ENCODE measurements at places on chromosomes 6 and 20. TPM values are rescaled to one million over a fixed set of nuclear protein-coding genes. Genes with fewer than 3 reads are reported as not detected.

DNA sequence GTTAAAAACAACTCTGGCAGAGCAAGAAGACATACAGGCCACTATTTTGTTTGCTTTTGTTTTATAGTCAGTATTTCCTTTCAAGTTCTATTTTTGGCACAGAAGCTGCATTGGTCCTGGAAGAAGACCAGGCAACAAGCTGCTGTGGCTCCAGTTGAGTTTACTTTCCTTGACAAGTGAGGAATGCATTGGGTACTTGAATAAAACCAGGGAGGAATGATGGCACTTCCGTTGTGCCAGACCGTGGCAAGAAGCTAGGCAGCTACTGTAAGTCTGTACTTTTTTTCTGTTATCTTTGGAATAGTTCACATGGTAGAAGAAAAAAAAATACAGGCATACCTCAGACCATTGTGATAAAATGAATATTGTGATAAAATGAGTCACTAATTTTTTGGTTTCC is 66.3 kb downstream of the NCOA3 start:
- H3K27ac ChIP-seq, result peak overlapping the region; percentile 48
- no peak for DNase-seq
- H3K4me3 ChIP-seq, result no peak overlapping the region
- H3K36me3 ChIP-seq, result no peaks in the 10 kb centered on the region
- peaks cover 16% of the 10 kb centered on the region for H3K4me1 ChIP-seq
- no peaks in the 10 kb centered on the region for H3K27me3 ChIP-seq

MOCS1 gene
- total RNA-seq, result 58.9 TPM

GRCh38 chr6:110509617-110510241 is 33.3 kb upstream of the SLC22A16 start:
- no peak overlapping the region for H3K4me3 ChIP-seq
- DNase-seq, result no peak
- no peak overlapping the region for H3K27ac ChIP-seq
- no peaks in the 10 kb centered on the region for H3K36me3 ChIP-seq
- no peaks in the 10 kb centered on the region for H3K4me1 ChIP-seq

DNA sequence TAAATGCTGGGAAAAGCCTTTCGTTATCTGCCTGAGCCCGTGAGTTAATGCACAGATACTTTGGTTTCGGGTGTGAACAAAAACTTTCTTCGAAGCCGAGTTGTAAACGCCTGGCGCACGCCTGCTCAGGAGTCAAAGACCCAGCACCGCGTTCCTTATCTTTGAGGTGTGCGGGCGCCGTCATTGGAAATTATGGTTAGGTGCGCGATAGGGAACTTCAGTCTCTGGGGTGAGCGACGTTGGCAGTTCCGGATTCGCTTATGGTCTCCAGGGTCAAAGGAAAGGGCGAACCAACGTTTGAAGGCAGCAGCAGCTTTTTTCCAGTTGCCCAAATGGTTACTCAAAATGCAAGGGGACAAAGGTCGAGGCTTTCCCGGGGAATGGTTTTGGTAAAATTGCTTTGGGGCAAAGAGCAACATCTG is 853 bp downstream of the SLC22A3 start:
- H3K4me3 ChIP-seq, result peak overlapping the region; percentile 28
- H3K27me3 ChIP-seq, result no peaks in the 10 kb centered on the region
- DNase-seq, result no peak
- H3K36me3 ChIP-seq, result no peaks in the 10 kb centered on the region

CTNNBL1 gene
- total RNA-seq, result 57.2 TPM

DNA sequence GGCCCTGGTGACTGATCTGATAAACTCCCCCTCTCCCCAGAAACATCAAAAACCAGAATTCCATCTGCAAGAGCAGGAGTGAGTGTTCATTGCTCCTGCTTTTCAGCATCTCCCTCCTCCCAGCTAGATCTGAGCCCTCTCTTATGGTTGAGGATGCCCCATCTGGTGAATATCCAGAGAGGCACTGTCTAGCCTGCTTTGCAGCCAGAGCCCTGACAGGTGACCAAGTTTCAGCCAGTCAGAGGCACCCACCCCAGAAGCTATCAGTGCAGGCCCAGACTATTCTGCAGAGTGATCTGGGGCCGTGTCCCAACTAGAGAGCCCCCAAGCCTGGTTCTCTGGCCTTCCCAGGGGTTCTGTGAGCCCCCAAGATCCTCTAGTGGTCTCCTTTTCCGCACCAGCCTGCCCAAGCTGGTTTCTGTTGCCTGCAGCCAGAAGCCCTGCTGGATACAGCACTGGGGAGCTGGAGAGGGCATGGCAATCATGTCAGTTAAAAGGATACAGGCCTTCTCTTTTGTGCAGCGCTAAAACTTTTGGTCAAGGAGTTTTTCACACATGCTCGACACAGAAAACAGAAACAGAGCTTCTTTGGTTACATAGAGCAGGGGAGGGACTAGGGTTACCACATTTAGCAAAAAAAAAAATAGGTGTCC is 6.6 kb upstream of the BMP7 start:
- no peaks in the 10 kb centered on the region for H3K4me1 ChIP-seq
- H3K27me3 ChIP-seq, result no peaks in the 10 kb centered on the region
- H3K36me3 ChIP-seq, result no peaks in the 10 kb centered on the region
- DNase-seq, result no peak
- no peak overlapping the region for H3K27ac ChIP-seq
- H3K4me3 ChIP-seq, result no peak overlapping the region

GRCh38 chr20:41567615-41568014 is 50.6 kb downstream of the CHD6 start:
- DNase-seq, result no peak
- no peaks in the 10 kb centered on the region for H3K36me3 ChIP-seq
- no peak overlapping the region for H3K27ac ChIP-seq
- H3K4me1 ChIP-seq, result peaks cover 5% of the 10 kb centered on the region
- no peaks in the 10 kb centered on the region for H3K27me3 ChIP-seq
- H3K4me3 ChIP-seq, result no peak overlapping the region

DNA sequence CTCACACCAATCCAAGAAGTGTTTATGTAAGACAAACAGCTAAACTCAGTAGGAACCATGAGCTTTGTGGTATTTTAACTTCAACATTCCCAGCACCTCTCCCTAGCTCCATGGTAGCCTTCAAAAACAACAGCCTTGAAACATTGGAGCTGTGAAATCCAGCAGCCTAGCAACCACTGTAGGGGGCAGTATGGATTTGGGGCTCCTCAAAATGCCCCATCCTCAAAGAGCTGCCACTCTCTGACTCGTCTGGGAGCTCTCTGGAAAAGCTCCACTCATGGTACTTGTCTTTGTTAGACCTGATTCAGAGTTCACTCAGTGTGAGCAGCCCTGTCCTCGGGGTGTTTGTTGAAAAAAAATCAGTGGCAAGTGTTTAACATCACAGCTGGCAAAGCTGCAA is 82.9 kb downstream of the KIF6 start:
- no peaks in the 10 kb centered on the region for H3K4me1 ChIP-seq
- H3K36me3 ChIP-seq, result peaks cover 2% of the 10 kb centered on the region
- no peak overlapping the region for H3K4me3 ChIP-seq
- H3K27me3 ChIP-seq, result no peaks in the 10 kb centered on the region
- DNase-seq, result no peak

DNA sequence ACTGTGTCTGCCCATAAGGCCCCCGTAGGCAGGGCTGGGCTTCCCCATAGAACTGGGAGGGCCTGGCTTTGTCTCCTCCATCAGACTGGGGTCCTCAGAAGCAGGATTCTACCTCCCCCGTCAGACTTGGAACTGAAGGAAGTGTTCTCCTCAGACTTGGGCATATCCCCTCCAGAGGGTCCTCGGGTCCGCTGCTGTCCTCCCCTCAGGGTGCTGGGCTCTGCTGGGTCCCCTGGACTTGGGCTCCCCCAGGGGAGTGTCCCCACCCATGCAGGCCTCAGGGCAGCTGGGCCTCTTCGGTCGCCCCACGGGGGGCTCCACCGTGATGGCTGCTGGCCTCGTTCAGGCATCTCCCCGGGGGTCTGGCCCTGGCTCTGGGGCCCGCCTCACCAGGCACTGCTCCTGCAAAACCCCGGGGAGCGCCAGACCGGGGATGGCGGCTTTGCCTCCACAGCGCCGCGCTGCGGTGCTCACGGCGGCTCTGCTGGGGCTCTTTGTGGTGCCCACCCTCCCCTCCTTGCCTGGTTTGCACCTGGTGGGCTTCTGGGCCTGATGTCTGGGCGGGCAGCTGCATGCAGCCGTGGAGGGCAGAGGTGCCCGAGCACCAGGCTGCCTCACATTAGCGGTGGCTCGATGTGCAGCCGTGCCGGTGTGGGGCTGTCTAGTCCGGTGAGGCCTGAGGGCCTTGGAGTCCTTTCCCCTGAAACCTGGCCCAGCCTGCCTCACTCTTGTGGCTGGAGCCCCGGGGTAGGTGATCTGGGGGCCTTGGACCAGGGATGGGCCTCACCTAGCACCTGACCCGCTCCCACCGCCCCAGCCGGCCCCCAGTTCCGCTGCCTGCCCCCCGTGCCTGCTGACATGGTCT is 13.9 kb downstream of the COL20A1 start:
- H3K27me3 ChIP-seq, result peaks cover 10% of the 10 kb centered on the region
- no peak overlapping the region for H3K27ac ChIP-seq
- no peaks in the 10 kb centered on the region for H3K4me1 ChIP-seq
- no peak overlapping the region for H3K4me3 ChIP-seq
- DNase-seq, result no peak

SCRT2 gene
- total RNA-seq, result not detected

GABRR2 gene
- 0.26 TPM for total RNA-seq

DNA sequence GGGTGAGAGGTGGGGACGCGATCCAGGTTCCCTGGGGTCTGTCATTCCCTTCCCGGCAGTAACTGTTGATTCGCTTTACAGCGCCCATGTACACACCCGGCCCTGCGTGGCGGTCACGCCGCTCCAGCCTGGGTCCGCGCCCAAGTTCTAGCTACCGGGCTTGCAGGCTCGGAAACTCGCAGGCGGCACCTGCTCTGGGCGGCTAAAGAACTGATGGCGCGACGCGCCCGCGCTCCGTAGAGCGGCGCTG is 1.4 kb upstream of the POU3F2 start:
- H3K27ac ChIP-seq, result no peak overlapping the region
- peak overlapping the region; percentile 51 for H3K4me3 ChIP-seq
- no peaks in the 10 kb centered on the region for H3K36me3 ChIP-seq
- DNase-seq, result no peak
- peaks cover 69% of the 10 kb centered on the region for H3K27me3 ChIP-seq

DNA sequence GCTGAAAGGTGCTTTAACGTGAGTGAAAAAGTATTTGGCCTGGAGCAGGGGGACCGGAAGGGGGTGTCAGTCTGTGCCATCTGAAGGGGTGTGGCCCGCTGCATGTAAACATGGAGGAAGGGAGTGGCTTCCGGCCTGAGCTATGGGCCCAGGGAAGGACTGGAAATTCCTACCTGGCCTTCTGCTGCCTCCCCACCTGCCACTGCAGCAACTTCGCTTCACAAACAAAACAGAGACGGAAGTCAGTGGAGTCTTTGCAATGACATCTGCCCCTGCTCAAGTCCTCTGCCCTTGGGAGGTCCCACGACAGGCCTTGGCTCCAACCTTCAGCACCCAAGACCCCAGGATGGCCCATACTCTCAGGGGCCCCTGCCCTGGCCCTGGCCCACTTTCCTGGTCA is 28.1 kb upstream of the FOXP4 start:
- no peak overlapping the region for H3K27ac ChIP-seq
- no peak overlapping the region for H3K4me3 ChIP-seq
- H3K4me1 ChIP-seq, result peaks cover 5% of the 10 kb centered on the region
- H3K36me3 ChIP-seq, result no peaks in the 10 kb centered on the region

- no peaks in the 10 kb centered on the region for H3K36me3 ChIP-seq
- no peaks in the 10 kb centered on the region for H3K4me1 ChIP-seq
Observed at GRCh38 chr6:42120895-42121865, 21.2 kb downstream of the C6orf132 start.

Data from uterus (tissue), 4 donors.